ENCODE measurements at places on chromosomes 11 and 22.

DNA sequence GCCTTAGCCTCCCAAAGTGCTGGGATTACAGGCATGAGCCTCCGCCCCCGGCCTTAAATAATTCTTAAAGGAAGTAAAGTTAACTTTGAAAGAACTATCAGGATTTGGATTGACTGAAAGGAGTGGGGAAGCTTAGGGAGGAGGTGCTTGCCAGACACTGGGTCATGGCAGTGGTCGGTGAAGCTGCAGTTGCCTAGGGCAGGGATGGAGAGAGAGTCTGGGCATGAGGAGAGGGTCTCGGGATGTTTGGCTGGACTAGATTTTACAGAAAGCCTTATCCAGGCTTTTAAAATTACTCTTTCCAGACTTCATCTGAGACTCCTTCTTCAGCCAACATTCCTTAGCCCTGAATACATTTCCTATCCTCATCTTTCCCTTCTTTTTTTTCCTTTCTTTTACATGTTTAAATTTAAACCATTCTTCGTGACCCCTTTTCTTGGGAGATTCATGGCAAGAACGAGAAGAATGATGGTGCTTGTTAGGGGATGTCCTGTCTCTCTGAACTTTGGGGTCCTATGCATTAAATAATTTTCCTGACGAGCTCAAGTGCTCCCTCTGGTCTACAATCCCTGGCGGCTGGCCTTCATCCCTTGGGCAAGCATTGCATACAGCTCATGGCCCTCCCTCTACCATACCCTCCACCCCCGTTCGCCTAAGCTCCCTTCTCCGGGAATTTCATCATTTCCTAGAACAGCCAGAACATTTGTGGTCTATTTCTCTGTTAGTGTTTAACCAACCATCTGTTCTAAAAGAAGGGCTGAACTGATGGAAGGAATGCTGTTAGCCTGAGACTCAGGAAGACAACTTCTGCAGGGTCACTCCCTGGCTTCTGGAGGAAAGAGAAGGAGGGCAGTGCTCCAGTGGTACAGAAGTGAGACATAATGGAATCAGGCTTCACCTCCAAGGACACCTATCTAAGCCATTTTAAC is at the start of gene NNMT:
NNMT (plus strand) TSS at position 724 of the 929 bp plus-strand sequence; CDS start at position 882, 158 bp downstream.
- peak; percentile 98 for DNase-seq

- DNase-seq, result peak; percentile 56
Measured at GRCh38 chr11:105862736-105863367, 159.2 kb downstream of the MSANTD4 start.

DNA sequence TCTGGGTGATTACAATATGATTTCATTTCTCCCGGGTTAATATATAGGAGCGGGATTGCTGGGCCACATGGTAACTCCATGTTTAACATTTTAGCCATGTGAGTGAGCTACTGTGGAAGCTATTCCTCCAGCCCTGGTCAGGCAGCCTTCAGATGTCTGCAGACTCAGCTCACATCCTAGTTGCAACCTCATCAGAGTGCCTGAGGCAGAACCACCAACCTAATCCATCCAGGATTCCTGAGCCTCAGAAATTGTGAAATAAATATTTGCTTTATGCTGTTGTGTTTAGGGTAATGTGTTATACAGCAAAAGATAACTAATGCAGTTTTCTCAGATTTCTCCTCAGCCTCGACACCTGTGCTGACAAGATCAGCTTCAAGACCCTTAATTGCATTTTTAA is 676.8 kb downstream of the OPCML start:
- DNase-seq, result no peak

DNA sequence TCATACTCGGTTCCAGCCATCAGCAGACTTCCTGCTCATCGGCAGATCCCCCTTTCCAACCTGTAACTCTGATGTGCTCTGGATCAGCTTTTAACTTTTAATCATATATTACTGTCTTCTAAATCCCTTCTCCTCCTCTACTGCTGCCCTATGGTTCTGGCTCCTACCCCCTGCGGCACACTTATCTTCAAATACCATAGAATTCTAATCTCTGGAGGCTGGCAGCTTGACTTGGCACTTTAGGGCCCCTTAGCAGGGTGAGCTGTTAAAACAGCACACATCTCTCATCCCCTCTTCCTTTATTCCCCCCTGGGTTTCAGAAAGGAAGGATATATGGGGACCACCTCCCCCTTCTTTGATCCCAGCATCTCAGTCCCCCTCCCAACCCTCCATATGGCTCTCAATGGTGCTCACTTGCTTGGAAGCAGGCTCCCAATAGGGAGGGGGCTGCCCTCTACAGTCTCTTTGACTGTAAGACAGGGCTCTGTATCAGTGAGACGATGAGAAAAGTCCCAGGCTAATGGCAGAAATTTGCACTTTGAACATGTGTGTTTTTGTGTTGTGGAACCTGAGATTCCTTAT is 4.4 kb upstream of the CNTF start:
- no peak for DNase-seq

DNA sequence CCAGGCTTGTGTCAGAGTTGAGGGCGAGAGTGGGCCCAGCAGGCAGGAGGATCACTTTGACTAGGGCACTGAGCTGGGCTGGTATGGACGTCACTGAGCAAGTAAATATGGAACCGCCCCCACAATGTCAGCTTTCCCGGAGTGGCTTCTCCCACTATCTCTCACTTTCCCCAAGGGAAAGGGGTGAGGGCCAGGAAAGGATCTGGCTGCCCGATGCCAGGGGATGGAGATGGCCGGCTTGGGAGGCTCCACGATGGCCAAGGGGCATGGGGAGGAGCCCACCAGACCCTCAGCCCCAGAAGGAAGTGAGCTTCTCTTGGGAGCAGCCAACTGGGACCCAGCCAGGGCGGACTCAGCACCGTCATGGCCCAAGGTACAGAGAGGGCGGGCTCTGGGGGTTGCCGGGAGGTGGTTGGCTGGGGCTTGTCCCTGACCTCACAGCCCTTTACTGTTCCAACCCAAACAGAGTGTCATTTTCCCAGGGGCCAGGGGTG is 8.7 kb downstream of the PRDM11 start:
- no peak for DNase-seq

DNA sequence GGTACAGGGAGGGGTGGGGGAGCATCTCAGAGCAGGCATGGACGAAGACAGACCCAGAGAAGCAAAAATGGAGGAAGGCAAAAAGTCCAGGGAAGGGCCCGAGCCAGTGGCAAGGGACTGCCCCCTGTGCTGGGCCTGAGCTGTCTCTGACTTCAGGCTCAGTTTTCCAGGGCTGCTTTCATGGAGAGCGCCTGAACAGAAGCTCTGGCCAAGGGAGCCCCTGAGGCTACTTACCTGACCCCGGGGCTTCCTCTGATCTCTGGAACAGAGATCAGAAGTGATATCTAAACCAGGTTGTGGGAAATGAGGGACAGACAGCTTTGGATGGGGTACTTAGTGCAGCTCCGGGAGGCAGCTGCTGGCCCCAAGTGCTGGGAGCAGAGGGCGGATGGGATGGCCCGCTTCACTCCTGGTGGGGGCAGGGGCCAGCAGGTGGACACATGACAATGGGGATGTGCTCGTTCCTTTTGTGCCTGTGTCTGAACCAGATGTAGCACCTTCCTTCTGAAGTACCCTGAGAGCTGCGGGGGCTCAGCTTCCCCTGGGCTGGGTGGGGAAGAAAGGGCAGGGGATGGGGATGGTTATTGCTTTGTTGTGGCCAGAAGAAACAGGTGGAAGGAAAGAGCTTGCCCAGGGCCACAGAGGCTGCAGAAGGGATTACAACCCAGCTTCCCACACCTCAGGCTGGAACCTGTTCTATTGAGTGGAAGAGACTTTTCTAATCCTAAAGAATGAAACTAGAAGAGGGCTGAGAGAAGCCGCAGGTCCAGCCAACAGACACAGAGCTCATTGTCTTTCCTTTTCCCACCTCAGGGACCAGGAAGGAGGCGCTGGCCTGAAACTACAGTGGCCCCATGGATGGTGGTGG is 5.7 kb downstream of the LRRC10B start:
- DNase-seq, result no peak

DNA sequence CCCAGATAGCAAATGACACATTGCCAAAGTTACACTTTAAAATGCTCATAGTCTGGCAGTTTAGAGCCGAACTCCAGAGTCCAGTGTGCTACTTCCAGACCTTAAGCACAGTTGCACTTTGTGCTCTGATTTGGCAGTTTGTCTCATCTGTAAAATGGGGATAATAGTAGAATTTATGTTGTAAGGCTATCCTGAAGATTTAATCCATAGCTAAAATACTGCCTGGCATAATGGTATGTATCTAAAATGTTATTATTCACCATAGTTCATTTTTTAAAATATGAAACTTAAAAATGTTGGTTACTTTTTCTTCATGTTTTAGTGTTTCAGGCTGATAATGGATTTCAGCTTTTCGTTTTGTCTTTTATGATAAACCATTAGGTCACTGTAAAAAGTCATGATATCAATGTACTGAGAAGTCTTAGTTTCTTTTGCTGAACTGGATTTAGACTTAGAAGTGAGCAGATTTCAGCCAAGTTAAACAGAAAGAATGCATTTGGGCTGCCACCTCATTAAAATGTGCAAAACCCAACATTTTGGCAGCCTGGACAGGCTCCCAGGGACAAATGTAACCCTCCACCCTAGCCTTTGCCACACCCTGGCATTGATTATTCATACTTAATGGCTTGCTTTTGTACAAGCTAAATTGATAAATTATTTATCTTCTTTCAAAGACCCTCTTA is 933 bp downstream of the OLFML1 start:
- DNase-seq, result no peak

- DNase-seq, result peak; percentile 97
Measured at GRCh38 chr22:27134315-27134701, 476.9 kb downstream of the MIAT start.

DNA sequence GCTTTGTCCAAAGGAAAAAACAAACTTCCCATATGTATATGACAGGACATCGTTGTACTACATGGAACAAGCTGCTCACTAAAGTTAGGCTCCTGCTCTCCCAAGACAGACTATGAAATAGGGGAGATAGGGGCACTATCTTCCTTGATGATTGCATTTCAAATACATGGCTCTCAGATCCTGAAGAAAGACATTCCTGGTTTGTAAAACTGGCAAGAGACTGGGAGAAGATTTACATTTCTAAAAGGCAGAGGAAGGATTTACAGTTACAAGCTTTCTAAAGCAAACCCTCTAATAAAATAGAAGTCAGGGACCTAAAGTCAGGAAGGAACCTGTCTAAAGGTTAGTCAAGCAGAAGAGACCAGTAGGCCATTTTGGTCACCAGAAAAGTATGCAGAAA is 103.7 kb downstream of the SLC17A6 start:
- no peak for DNase-seq

- DNase-seq, result no peak
Measured at GRCh38 chr11:41659985-41660384, 200.5 kb upstream of the LRRC4C start.

DNA sequence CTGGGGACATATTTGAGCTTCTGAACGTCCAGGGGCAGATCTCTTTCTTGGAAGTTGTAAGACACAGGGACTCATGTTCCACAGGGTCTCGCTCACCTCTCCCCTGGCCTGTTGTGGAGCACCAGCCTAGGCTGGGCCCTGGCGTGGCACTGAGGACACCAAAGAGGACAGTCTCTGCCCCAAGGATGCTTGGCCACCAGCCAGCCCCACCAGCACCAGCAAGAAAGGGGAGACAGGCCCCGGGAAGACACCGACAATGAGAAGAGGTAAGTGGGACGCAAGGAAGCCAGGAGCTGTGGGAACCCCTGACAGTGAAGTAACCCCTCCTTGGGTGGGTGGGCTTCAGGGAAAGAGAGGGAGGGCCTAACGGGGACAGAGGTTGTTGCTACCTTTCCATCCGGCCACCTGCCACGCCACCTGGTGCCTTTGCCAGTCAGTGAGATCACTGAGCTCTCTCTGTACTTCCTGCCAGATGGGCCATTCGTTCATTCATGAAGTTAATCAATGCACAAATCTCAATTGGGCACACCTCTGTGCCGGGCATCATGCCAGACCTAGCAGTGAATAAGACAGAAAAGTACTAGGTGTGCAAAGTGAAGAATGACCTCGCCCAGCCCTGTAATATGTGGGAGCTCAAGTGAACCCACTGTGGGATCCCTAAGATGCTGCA is 11.1 kb downstream of the APOL5 start:
- DNase-seq, result no peak

DNA sequence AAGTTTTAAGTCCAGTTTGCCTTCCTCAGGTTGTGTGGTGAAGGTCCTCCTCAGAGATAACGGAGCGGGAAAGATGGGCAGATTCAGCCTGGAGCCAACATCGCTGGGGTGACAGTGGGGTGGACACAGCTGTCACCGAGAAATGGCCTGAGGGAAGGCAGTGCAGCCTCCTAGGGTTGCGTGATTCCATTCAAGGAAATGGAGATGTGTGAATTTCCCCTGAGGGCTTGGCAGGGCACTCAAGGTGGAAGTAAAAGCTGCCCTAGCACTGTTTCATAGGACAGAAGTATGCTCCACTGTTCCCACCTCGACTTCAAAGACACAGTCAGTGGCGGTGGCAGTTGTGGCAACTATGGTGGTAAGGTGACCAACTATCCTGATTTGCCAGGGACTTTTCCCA is 15.4 kb upstream of the CAT start:
- no peak for DNase-seq

Data from fibroblast of skin of back (primary cell).